ENCODE measurements at places on chromosomes 4 and X.

DNA sequence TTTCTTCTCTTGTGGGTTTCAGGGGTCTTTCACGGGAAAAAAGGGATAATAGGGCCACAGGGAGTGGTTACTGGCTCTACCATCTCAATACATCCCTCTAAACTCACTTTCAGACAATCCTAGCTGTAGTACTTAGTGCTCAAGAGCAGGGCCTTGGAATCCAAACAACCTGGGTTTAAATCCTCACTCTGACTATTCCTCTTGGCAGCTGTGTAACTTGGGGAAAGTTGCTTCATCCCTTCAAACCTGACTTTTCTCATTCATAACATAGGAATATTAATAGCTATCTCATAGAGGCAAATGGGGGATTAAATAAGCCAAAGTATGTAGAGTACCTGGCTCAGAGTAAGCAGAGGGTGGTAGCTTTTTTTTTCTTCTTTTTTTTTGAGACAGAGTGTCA, 32.4 kb downstream of the CCNG2 start:
- no peak for DNase-seq

DNA sequence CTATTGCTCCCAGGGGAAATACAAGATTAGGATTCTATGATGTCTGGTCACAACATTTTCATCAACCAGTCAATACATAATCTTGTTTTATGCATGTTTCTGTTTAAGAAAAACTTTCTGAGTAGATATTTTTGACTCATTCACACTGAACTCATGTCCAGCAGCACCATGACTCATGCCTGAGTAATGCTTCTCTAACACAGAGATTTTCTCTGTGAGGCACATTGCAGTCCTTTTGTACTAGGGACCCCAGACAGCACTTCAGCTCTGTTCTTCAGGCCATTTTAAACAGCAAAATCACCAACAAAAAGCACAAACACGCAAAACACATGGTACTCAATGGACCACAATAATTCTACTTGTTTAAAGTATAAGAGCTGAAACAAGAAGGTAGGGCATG, 83.6 kb downstream of the MXRA5 start:
- DNase-seq = no peak

DNA sequence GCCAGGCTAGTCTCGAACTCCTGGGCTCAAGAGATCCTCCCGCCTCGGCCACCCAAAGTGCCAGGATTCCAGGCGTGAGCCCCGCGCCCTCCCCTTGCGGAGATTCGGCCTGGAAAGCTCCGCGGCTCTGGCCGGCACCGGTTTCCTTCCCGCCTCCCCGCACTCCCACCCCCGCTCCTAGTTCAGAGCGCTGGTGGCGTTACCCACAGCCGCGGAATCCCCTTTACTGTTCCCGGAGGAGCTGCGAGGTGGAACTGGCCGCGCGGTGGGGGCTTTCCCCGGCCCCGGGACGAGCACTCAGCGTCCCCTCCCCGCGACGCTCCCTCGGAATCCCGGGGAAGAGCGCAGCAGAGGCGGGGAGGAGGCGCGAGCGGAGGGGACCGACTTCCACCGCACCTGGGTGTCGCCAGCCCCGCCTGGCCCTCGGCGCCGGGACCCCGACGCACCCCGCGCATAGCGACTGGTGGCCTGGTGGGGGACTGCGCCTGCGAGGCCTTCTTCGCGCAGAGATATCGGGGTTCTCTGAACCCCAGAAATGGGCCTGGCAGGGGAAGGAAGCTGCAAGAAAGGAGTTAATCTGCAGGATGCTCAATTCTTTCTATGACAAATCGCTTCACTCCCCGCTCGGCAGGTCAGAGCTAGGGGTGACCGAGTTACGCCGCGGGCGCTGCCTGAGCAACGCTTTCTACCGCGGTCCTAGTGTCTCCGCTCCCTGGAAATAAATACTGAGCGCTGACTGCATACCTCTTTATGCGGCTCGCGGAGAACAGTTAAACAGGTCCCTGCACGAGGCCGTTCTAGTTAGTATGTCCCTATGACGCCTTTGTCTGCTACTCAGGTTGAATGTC, 14.6 kb upstream of the SLC25A4 start:
- DNase-seq = no peak

GRCh38 chr4:156953951-156954350, 17.6 kb downstream of the PDGFC start:
- no peak for DNase-seq

DNA sequence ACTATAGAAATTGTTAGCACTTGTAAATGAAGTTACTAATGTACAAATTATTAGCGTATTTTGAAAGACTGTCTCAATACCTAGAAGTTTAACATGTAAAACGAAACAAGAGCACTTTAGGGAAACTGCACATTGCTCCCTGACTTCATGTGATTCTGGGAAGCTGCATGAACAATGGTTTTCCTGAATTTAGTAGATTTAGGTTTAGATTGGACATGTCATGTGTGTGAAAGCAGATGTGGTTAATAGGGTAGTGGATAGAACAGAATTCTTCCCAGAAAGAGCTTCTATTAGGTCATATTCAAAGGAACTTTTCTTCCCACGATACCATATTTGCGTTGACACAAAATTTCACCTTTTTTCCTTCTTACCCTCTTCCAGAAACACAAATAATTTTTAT, 14.9 kb upstream of the CXCL8 start:
- DNase-seq = no peak

DNA sequence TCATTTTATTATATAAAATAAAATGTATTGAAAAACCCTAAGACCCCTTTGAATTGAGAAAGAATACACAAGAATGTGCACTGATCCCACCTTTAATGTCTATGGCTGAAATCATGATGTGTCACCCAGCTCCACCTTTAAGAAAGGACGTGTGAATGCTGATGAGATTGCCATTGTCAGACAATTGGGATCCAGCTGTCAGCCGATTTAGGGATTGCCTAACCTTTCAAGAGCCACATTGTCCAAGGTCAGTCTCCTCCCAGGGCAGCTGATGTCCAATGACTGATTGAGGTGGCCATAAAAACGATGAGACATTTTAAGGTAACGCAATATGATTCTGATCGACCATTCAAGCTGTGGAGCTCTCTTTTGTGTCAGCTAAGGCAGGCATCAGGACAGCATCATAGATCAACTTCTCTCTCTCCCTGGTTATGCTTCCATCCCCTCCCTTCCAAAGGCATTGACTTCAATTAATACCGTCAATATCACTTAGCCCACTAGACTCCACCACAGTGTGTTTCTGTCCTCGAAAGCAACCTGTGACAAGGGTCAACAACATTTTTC, 1676.4 kb downstream of the PCDH7 start:
- DNase-seq = no peak

DNA sequence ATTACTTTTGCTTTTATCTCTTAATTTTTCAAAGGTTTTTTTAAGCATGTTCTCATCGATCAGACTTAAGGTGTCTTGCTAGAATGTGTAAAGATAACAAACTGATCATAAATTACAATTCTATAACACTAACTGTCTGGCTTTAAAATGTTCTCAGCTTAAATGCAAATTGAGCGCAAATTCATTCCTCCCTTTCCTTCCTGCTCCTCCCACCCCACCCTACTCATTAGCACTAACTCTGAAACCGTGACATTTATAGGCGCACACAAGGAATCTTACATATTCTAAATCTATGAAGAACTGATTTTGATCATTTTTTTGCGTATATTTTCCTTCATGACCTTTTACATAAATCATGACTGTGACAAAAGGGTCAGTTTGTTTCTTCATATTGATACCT, 590.0 kb upstream of the DIAPH2 start:
- no peak for DNase-seq

DNA sequence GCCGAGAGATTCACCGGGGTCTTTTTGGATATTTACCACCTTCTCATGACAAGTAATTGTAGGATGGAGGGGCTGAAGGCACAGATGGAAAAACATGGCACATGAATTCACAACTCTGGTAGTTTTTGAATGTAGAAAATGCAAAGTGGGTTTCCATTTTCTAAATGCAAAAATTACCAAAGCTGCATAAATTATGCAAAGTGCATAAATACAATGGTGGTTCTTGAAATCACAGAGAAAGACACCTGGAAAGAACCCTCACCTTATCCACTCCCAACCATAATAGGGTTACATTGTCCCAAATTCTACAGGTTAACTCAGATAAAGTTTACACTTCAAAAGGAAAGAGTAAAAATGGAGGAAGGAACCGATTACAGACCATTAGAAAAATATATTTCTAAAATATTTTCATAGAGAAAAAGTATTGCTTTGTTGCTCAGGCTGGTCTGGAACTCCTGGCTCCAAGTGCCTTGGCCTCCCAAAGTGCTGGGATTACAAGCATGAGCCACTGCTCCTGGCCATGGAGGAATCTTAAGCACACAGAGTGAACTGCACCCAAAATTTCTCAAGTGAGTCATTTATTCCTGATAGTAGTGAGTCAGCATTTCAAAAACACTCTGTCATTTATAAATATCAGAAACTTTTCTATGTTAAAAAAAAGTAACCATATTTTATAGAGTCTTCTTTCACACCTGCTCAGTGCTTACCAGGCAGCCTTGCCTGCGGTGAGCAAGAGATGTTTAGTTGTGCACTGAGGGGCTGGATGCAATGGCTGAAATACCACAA, 101.4 kb downstream of the FIP1L1 start:
- DNase-seq = no peak

DNA sequence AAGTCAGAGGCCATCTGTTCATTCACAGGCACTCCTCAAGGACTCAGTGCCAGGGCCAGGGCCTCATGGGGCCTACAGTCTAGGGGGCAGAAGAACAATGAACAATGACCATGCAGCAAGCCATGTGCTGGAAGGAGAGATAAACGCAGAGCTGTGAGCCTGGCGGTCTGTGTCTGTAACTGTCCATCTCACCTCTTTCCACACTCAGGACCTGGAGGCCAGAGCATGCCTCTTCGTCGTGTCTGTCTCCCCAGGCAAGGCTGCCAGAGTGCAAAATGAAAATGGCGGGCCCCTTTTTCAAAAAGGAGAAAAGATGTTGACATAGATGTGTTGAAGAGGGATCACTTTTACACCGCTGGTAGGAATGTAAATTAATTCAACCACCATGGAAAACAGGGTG, 78.5 kb downstream of the MSX1 start:
- no peak for DNase-seq

- no peak for DNase-seq
Observed at GRCh38 chr4:87461281-87461700, 38.9 kb downstream of the NUDT9 start.

DNA sequence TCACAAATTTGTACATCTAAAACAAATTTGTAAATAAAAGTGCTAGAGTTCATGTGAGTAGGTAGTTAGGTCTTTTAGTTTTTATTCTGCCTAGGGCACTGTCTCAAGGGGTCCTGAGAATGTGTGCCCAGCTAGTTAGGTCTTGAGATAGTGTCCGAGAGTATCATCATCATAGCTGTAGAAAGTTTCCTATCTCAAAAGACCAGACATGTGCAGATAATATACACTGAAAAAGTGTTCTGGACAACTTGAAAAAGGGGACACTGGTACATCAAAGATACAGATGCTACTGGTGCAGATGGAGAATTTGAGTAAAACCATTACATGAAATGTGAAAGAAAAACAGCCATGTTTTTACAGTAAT, 1.8 kb upstream of the ZCCHC4 start:
- no peak for DNase-seq

- DNase-seq = no peak
Observed at GRCh38 chr4:84050015-84050414, 449.1 kb downstream of the NKX6-1 start.

DNA sequence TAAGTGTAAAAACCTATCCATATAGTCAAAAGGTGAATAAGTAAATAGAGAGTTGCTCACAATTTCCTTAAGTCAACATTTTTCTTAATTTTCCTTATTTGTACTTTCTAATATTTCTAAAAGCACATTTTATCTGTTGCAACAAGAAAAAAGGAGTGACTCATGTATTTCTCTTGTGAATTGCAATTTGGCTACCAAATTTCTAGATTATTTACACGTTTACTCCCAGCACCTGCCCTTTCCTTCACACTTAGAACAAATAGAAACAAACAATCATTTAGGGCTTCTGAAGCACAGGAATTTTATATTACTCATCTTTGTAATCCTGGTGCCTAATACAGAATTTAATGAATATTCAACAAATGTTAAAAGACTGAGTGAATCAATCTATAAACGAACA, 22.2 kb downstream of the BTC start:
- DNase-seq = no peak

GRCh38 chr4:101983835-101984234, 193.3 kb downstream of the BANK1 start:
- DNase-seq = no peak

DNA sequence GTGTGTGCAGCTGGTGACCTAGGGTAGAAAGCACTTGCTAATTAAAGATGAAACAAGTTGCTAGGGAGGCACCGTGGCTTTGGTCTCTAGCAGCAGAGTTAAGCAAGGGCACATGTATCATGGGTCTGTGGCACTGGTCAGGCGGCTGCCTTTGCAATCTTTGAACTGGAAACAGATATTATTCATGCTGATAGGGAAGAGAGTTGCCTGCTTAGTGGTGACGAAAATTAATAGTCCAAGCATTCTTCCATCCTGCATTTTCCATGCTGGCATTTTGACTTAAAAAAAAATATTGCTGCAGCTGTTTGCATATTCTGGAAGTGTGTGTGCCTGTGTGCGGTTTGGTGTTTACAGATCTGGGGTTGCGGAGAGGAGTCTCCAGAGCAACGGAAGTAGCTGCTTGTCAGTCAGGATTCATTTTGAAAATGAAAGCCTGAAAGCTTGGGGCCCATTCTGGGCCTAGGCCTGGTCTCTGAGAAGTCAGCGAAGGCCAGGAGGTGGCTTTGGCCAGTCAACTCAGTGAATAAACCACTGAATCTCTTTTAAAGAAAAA, 2.3 kb upstream of the SOWAHD start:
- peak; percentile 1 for DNase-seq

DNA sequence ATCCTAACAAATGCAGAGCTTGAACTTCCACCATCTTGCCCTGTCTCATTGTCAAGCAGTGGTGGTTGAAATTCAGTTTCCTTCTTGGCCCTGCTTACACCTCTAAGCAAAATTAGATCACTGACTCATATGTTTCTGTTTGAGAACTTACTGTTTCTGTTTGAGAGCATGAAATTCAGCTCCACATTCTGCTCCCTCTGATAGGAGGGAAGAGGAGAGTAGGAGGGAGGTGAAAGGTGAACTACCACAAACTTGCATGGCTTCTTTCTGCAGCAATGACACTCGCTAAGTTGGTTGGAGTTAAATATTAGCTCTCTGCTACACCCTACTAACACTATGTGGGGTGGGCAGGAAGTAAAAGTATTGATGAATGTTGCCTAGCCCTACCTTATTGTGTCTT, 117.8 kb upstream of the EDA2R start:
- DNase-seq = no peak

DNA sequence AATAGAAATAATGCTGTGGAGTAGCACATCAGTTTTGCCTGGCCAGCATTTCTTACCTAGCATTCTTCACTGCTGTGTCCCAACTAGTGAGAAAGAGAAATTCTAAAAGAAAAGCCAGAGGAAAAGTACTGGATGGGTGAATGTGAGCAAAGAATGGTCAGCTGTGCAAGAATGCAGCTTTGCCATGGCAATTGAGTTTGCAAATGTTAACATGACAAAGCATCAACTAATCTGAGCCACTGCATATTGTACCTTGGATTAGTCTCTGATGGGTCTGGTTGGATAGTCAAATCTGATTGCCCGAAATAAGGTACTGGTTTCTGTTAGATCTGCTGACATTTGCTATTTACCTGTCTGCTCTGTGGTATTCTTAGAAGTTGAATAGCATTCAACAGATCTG, 38.7 kb downstream of the ADD1 start:
- DNase-seq = no peak
